ENCODE measurements at places on chromosomes 7 and 10.

DNA sequence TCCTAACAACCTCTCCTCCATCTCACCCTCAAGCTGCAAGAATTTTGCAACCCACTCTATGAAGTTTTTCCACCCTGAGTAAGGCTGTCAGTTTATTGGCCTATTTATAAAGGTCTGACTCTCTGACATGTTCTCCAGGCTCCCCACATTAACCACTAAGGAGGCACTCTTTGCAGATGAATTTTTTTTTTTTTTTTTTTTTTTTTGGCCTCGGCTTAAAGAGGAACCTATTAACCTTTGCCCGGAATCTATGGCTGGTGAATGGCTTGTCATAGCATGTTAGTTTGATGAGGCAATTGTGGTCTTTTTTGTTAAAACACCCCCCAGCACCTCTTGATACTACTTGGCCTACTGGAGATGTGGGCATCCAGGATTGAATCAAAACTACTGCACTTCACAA is 57.1 kb downstream of the TBXAS1 start:
- DNase-seq, result no peak

DNA sequence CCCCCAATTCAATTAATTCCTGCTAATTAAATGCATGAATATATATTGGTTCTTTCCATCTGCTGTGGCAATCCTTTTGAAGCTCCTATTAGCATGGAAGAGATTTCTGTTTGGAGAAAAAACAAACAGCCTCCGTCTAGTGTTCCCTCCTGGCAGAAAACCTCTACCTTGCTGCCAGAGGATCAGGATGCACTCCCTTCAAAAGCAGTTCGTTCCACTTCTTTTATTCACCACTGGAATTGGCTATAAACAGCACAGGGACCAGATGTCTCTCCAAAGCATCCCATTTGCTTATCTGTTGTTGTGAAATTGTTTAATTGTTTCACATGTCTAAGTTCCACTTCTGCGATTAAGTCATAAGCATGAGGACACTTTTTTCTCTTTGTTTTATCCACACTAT is 77.8 kb upstream of the PTN start:
- no peak for DNase-seq

GRCh38 chr10:12387561-12388210 is 38.3 kb downstream of the CAMK1D start:
- DNase-seq, result no peak

DNA sequence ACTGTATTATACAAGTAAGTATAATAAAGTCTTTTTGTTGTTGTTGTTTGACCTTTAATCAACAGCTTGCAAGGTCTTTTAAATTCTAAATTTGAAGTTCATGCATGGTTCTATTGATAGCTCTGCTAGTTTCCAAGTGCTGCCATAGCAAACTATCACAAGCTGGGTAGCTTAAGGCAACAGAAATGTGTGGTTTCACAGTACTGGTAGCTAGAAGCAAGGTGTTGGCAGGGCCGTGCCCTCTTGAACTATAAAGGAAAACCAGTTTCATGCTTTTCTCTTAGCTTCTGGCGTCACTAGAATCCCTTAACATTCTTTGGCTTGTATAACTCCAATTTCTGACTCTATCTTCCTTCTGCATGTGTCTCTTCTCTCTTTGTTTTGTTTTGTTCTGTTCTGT is 1021.9 kb upstream of the AUTS2 start:
- no peak for DNase-seq

GRCh38 chr10:114038819-114039218 is 4.8 kb upstream of the ADRB1 start:
- no peak for DNase-seq

GRCh38 chr10:123156078-123156477 is 1.9 kb downstream of the BUB3 start:
- DNase-seq, result no peak

- no peak for DNase-seq
Observed at GRCh38 chr7:30694218-30694745, 12.0 kb upstream of the CRHR2 start.

DNA sequence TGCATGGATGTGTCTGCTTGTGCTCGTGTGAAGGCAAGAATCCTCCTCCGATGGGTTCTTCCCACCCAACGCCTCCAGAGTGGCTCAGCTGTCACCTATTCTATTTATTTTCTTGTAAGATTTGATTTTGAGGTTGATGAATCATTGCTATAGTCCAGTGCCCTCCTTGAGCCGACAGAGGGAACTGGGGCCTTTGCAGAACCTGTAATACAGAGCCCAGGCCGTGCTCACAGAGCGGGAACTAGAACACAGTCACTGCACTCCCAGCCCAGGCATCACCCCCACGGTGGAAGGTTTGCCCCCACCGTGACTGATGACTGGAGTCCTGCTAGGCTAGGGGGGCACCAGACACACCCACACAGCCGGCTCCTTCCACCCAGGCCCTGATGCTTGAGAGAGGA is 2.0 kb downstream of the RARRES2 start:
- DNase-seq, result no peak

GRCh38 chr10:25039531-25039930 is 23.1 kb downstream of the THNSL1 start:
- DNase-seq, result no peak

GRCh38 chr10:12382157-12382548 is 32.8 kb downstream of the CAMK1D start:
- DNase-seq, result no peak

GRCh38 chr10:42697926-42698325 is 59.6 kb upstream of the ZNF33B start:
- DNase-seq, result no peak

GRCh38 chr10:117545141-117546019 is 2.8 kb downstream of the EMX2 start:
- peak; percentile 50 for DNase-seq

DNA sequence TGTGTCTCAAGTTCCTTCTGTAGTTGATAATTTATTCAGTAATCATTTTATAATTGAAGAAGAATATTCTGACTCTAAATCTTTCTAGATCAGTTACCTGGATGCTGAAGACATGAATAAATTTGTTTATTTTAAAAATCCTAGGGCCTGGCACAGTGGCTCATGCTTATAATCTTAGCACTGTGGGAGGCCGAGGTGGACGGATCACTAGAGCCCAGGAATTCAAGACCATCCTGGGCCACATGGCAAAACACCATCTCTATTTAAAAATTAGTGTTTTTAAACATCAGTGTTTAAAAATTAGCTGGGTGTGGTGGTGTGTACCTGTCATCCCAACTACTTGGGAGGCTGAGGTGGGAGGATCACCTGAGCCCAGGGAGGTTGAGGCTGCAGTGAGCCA is 9.3 kb downstream of the POR start:
- no peak for DNase-seq

- no peak for DNase-seq
Observed at GRCh38 chr7:29401769-29402168, 161.9 kb upstream of the PRR15 start.

- no peak for DNase-seq
Observed at GRCh38 chr10:62727934-62728333, 76.6 kb upstream of the ADO start.

- DNase-seq, result no peak
Observed at GRCh38 chr10:132385389-132385667, 11.7 kb upstream of the PWWP2B start.

- no peak for DNase-seq
Observed at GRCh38 chr10:25896421-25896820, 37.6 kb upstream of the MYO3A start.

DNA sequence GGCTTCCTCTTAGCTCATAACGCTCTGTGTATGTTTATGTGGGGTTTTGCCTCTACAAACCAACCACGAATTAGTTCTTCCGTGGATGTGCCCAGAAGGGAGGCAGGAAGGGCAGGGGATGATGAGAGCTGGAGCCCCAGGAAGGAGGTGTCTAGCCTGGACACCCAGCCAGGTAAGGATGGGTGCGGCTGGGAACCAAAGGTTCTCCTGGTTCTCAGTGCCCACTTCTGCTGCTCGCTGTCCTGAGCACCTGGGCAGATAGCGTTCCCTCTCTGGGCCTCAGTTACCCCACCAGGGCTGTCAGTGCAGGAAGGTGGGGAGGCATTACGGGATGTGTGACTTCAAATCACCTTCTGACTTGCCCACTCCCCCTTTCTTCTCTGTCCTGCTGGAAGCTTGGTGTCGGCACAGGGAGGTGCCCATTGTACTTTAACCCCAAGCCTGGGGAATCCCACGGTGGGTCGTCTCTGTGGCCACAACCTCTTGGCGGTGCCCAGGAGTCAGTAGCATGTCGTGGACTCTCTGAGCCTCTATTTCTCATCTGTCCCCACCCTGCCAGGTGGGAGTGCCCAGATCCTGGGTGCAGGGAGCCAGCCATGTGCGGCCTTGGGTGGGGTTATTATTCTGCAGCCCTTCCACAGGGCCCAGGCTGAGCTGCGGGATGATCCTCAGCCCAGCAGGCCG is 18.7 kb upstream of the PCBD1 start:
- no peak for DNase-seq

- DNase-seq, result no peak
Observed at GRCh38 chr7:82945056-82945455, 217.6 kb downstream of the PCLO start.

DNA sequence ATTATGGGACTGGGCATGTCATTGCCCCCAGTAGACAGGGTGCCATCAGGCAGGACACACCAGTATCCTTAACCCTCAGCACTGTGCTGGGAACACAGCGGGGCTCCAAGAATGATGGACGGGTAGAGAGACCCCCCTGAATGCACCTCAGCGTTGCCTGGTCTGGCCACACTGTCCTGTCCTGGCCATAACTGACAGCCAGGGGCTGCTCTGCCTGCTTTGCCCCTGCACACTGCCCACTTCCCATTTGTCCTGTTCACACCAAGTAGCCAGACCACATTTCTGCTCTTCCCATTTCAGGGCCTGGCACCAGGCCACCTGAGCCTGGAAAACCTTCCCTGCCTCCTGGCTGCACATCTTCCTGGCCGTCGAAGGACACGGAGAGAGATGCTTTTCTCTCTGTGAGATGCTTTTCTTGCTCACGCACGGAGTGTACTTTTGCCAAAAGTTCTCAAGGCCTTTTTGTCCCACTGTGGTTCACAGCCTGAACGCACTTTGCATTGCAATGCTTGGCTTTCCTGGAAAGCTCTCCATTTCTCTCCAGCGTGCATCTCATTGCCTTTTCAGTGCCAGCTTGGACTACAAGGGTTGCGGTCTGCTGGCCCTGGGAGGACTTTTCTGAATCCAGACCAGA is 131.0 kb upstream of the EEPD1 start:
- no peak for DNase-seq

DNA sequence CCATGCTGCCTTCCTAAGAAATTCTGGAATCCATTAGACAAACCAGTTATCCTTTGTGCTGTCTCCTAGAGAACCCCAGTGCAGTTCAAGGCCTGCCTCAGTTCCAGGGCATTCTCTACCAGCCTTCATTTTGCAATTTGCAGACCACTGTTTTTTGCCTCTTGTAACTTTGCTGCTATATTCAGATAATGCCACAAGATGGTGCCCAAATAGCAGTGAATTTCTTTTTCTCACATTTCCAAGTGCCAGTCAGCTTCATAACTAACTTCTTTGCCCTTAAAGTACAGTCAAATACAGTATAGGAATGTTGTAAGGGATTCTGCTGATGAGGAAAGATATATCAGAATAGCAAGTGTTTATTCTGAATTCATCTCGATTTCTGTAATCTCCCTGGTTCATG is 25.2 kb downstream of the LOXL4 start:
- DNase-seq, result no peak

GRCh38 chr7:123770378-123770777 is 21.6 kb upstream of the WASL start:
- no peak for DNase-seq

DNA sequence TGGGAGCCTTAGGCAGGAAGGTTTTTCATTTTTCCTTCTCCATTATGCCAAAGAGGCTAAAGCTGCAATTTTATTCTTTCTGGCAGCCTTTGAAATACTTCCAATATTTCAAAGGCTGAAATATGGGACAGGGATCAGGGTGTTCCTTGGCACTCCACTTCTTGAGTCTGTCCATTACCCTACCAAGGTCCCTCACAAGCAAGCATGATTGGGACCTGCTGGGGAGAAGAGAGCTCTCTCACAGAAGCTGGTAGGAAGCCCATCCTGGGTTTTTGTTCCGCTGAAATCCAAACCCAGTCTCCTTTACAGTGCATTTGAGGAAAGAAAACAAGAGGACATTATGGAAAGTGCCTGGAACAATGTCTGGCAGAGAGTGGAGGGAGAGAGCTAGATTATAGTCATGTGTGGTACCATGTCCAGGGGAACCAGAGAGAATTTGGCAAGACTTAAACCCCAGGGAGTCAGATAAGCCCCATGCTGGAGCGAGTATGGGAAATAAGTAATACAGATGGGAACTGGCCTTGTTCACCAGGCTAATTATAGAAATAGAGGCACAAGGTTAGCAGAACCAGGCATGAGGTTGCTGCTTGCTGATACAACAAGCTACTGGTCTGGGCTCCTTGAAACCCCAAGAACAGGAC is 104.7 kb downstream of the LSM5 start:
- no peak for DNase-seq

- peak; percentile 51 for DNase-seq
Observed at GRCh38 chr7:30472081-30472783, 6.4 kb downstream of the NOD1 start.

DNA sequence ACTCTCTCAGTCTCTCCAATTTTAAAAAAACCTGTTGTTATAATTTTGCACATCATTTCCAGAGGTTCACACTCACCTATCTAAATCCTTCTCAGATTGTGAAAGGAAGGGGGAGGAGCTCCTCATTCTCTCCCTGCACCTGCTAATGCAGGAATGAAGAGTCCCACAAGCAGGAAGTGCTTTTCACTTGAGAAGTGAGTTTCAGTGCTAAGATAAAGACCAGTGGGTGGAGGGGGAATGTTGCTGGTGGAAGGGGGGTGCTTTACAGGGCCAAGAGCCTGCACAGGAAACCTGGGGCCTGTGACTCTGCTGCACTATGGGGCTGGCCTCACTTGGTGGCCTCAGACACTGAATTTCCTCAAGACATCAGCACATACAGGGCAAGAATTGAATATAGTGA is 176.4 kb downstream of the PTPN20 start:
- no peak for DNase-seq

DNA sequence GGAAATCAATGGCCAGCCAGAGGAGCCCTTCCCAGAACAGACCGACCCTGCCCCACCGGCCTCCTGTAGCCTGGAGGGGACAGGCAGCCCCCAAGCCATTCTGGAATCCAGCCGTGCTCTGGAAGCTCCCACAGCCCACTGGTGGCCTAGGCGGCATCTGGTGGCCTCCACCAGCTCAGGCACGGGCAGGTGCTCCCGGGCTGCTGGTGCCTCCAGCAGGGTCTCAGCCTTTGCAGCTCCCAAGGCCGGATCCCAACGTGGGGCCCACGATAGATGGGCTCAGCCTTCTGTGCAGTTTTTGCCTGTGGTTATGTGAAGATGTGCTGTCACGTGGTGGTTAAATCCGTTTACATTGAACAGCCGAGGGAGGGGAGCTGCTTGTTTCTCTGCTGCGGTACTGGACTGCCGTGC is 44.4 kb downstream of the JAKMIP3 start:
- DNase-seq, result no peak

- DNase-seq, result peak; percentile 52
Observed at GRCh38 chr10:132888898-132889490, 53.4 kb downstream of the CFAP46 start.

DNA sequence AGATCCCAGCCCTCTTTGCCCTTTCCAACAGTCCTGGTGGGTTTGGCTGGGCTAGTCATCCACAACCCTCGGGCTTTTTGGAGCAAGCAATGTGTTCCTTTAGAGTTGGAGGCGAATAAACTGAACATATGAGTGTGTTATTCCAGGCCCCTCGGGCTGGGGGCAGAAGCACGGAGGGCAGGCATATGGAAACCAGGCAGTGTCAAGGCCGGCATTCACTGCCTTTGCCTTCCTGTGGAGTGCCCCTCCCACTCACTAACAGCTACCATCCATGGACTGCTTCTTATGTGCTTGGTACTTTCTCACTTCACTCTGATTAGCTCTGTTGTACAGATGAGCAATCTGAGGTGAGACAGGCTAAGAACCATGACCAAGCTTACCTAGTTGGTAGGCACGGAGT is 53.9 kb upstream of the EFCAB10 start:
- no peak for DNase-seq

- peak; percentile 75 for DNase-seq
Observed at GRCh38 chr10:119315128-119316001, 108.0 kb downstream of the GRK5 start.
